ENCODE measurements at places on chromosomes 7 and 10. TPM values are rescaled to one million over a fixed set of nuclear protein-coding genes. Genes with fewer than 3 reads are reported as not detected.

DNA sequence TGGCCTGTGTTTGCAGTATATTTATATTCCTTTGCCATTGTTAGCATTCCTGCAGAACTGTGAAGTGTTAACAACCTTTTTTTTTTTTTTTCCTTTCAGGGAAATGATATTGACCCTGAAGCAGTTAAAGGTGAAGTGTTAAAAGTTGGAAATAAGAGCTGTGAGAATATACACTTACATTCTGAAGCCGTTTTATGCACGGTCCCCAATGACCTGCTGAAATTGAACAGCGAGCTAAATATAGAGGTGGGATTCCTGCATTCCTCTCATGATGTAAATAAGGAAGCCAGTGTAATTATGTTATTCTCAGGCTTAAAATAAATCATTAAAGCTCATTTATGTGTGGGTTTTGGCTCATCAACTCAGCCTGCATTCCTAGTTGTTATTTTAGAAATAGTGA lies 92.8 kb upstream of the CAPZA2 start:
- no peak for DNase-seq
- H3K27me3 ChIP-seq = no peaks in the 10 kb centered on the region
- no peak overlapping the region for H3K27ac ChIP-seq
- H3K4me1 ChIP-seq = no peaks in the 10 kb centered on the region
- no peak overlapping the region for H3K4me3 ChIP-seq

DNA sequence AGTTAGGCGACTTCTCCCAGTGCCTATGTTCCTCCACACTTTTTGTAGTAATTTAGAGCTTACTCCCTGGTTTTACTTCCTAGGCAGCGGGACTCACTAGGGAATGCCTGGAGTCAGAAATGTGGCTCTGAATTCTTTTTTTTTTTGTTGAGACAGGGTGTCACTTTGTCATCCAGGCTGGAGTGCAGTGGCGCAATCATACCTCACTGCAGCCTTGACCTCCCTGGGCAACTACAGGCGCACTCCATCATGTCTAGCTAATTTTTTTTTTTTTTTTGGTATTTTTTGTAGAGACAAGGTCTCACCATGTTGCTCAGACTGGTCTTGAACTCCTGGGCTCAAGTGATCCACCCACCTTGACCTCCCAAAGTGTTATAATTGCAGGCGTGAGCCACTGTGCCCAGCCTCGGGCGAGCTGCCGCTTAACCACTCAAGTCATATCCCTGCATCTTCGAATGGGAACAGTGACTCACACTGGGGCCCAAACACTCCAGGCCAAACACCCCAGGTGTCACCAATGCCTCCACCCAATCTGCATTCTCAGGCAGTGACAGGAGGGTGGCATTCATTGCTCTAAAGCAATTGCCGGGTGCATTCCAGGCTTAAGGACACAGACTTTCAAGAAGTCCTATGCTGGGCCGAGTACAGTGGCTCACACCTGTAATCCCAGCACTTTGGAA lies 19.6 kb downstream of the RGS10 start:
- no peak overlapping the region for H3K27ac ChIP-seq
- H3K4me3 ChIP-seq = no peak overlapping the region
- no peaks in the 10 kb centered on the region for H3K36me3 ChIP-seq
- no peaks in the 10 kb centered on the region for H3K27me3 ChIP-seq
- no peak for DNase-seq

- DNase-seq = peak; percentile 74
- H3K4me1 ChIP-seq = peaks cover 22% of the 10 kb centered on the region
- H3K27ac ChIP-seq = peak overlapping the region; percentile 21
- no peaks in the 10 kb centered on the region for H3K36me3 ChIP-seq
- no peak overlapping the region for H3K4me3 ChIP-seq
- H3K27me3 ChIP-seq = no peaks in the 10 kb centered on the region
Measured at GRCh38 chr10:100370714-100371481, 23.9 kb downstream of the SCD start.

KCP gene
- total RNA-seq = 1.2 TPM

- peaks cover 5% of the 10 kb centered on the region for H3K27me3 ChIP-seq
- H3K4me1 ChIP-seq = peaks cover 2% of the 10 kb centered on the region
- H3K27ac ChIP-seq = peak overlapping the region; percentile 9
- no peak overlapping the region for H3K4me3 ChIP-seq
- no peaks in the 10 kb centered on the region for H3K36me3 ChIP-seq
Measured at GRCh38 chr10:60817398-60817805, 39.1 kb downstream of the CDK1 start.

DNA sequence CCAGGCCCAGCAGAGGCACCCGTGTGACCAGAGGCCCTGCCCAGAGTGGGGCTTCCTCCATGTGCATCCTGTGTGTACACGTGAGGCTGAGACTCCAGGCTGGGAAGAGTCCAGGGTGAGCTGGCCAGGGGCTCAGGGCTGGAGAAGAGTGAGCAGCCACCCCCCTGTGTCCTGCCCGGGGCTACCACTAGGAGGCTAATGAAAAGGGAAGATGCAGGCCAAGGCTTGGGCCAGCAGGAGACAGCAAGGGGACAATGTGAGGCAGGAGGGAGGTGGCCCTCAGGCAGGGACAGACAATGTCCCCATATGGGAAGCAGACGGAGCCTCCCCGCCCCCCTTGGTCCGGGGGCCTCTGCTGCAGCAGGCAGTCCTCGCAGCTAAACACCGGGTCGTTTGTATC lies 102.0 kb downstream of the HIF1AN start:
- H3K27ac ChIP-seq = no peak overlapping the region
- no peak overlapping the region for H3K4me3 ChIP-seq
- no peaks in the 10 kb centered on the region for H3K36me3 ChIP-seq
- no peaks in the 10 kb centered on the region for H3K4me1 ChIP-seq
- peak; percentile 29 for DNase-seq

DNA sequence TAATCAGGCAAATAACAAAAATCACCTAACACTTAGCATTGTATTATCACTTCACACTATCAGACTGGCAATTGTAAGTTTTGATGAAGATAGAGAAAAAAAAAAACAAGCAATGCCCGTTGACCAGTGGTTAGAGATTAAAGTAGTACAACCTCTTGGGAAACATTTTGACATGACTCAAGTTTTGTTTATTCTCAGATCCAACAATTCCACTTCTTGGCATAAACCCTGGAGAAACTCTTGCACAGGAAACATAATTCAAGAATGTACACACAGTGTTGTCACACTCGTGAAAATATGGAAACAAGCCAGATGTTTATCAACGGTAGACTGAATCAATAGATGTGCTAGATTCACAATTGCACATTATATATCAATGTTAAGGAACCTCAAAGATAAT lies 37.2 kb downstream of the FRMD4A start:
- no peaks in the 10 kb centered on the region for H3K4me1 ChIP-seq
- H3K36me3 ChIP-seq = no peaks in the 10 kb centered on the region
- H3K27me3 ChIP-seq = no peaks in the 10 kb centered on the region
- no peak overlapping the region for H3K27ac ChIP-seq
- DNase-seq = no peak

GRCh38 chr10:131140606-131141005 lies 170.9 kb downstream of the TCERG1L start:
- DNase-seq = no peak
- no peak overlapping the region for H3K4me3 ChIP-seq
- H3K4me1 ChIP-seq = peaks cover 3% of the 10 kb centered on the region

NPTX2 gene
- 139 TPM for total RNA-seq

HTRA1 gene
- 21.3 TPM for total RNA-seq

SPDYE8 gene
- 1.4 TPM for total RNA-seq

DNA sequence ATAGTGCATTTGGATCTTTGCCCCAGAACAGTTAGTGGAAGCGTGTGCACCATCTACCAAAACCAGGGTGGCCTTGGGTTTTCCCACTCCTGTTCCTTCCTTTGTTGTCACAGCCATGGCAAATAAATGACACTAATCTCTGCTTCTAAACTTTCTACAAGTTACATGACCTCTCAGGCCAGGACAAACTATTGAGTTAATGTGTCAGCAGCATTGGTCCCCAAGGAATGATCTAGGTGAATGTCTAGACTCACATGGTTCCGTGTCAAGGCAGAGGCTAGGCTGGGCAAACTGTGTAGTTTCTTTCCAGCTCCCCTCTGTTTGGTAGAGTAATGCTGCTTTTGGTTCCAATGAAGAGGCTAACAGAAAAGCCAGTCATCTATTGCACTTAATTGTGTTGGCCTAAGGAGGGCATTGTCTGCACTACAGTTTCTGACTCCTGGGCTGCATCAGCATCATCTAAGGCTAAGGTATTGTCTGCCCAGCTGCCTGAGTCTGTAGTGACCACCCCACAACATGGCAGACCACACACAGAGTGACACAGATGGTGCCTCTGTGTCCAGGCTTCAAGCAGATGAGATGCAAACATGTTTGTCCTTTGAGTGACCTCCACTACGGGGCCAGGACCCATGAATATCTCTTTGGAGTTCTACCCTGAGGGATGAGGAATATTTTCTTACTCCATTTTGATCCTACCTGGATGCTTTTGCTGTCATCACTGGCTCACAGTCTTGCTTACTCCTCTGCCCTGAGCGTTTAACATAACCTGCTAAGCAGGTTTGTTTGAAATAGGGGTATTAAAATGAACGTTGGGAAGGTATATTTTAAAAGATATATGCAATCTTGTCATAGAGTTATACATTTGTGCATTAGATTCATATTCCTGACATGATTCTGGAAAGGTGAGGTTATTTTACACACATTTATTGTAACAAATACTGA lies 1.7 kb downstream of the CYP3A4 start:
- no peak for DNase-seq
- H3K36me3 ChIP-seq = no peaks in the 10 kb centered on the region
- no peaks in the 10 kb centered on the region for H3K27me3 ChIP-seq

DNA sequence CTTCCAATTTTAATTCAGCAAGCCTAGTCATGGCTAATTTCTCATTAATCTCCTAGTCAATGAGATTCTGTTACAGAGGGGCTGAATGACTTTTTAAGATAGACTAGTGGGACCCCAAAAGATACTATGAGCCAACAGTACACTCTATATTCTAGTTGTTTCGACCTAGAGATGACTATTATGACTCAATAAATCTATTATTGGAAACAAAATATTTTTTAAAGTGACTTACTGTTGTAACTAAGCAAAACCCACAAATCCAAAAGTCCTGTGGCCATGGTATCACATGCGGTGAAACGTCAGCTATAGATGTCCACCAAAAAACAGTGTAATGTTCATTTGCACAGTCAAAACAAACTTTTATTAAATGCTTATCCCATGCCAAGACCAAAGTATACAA lies 95.3 kb upstream of the ADO start:
- H3K4me3 ChIP-seq = no peak overlapping the region
- no peak for DNase-seq
- H3K4me1 ChIP-seq = peaks cover 4% of the 10 kb centered on the region
- H3K27me3 ChIP-seq = no peaks in the 10 kb centered on the region
- no peak overlapping the region for H3K27ac ChIP-seq
- no peaks in the 10 kb centered on the region for H3K36me3 ChIP-seq

DNA sequence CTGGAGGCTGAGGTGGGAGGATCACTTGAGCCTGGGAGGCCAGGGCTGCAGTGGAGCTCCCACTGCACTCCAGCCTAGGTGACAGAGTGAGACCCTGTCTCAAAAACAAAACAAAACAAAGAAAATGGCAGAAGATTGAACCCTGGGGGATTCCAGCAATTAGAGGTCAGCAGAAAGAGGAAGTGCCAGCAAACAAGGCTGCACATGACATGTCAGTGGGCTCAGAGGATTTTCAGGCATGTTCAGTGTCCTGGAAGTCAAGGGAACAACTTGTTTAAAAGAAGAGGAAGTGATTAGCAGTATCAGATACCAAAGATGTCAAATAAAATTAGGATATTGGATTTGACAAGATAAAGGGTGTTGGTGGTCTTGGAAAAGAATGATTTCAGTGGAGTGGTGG lies 32.3 kb downstream of the RAB18 start:
- H3K4me1 ChIP-seq = no peaks in the 10 kb centered on the region
- H3K27ac ChIP-seq = no peak overlapping the region
- H3K4me3 ChIP-seq = no peak overlapping the region

INHBA gene
- 5.7 TPM for total RNA-seq

DNA sequence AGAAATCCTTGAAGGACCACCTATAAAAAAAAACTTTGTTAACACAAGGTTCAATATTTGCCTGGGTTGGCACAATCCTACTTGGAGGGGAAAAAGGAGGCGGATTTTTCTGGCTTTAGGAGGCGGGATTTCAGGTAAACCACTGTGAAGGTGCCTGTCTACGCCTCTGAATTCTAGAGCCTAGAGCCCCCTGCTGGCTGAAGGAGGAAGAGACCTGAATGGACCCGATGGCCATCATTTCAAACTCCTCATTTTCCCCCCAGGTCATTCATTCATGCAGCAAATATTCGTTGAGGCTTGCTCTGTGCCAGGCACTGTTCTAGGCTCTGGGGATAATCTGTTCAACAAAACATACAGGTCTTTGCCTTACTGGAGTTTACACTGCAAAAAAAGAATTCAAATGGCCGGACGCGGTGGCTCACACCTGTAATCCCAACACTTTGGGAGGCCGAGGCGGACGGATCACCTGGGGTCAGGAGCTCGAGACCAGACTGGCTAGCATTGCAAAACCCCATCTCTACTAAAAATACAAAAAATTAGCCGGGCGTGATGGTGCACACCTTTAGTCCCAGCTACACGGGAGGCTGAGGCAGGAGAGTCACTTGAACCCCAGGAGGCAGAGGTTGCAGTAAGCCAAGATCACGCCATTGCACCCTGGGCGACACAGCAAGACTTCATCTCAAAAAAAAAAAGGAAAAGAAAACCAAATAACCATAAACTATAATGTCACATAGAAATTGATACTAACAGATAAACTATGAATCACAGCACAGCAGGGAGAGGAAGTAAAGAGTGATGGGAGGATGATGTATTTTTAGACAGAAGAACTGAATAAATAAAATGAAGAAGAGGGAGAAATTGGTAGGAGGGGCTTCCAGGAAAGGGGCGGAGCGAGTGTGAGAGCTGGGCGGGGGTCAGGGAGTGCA lies 90.1 kb upstream of the NFE2L3 start:
- peak; percentile 83 for DNase-seq
- H3K4me3 ChIP-seq = no peak overlapping the region
- no peak overlapping the region for H3K27ac ChIP-seq
- no peaks in the 10 kb centered on the region for H3K27me3 ChIP-seq

- no peaks in the 10 kb centered on the region for H3K36me3 ChIP-seq
- no peak overlapping the region for H3K27ac ChIP-seq
- H3K4me1 ChIP-seq = no peaks in the 10 kb centered on the region
- no peak overlapping the region for H3K4me3 ChIP-seq
- no peak for DNase-seq
Measured at GRCh38 chr10:28382525-28383269, 79.8 kb upstream of the MPP7 start.

GRCh38 chr10:26172131-26172530 lies 44.4 kb upstream of the GAD2 start:
- no peak overlapping the region for H3K27ac ChIP-seq
- no peaks in the 10 kb centered on the region for H3K4me1 ChIP-seq
- no peaks in the 10 kb centered on the region for H3K36me3 ChIP-seq
- no peaks in the 10 kb centered on the region for H3K27me3 ChIP-seq

SLK gene
- total RNA-seq = 59.4 TPM

DNA sequence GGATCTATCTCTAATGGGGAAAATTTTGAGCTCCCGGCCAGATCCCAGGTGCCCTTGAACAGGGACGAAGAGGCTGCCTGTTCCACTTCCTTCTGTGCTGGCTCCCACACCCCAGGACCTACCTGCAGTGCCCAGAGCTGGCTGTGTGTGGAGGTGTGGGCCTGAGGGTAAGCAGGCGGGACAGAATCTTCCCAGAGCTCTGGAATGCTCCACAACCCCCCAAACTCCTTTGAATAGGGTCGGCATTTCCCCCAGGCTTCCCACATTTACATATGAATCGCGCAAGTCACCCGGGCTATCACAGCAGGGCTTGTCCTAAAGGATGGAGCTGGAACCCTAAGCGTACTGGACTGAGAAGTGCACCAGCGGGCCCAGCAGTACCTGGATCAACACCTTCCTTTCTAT lies 95.9 kb downstream of the DNMBP start:
- H3K27me3 ChIP-seq = no peaks in the 10 kb centered on the region
- no peaks in the 10 kb centered on the region for H3K36me3 ChIP-seq
- no peak overlapping the region for H3K27ac ChIP-seq
